ENCODE measurements at places on chromosomes 3 and 15. TPM values are rescaled to one million over a fixed set of nuclear protein-coding genes. Genes with fewer than 3 reads are reported as not detected.

- no peak for DNase-seq
Measured at GRCh38 chr15:56674857-56675256, 58.5 kb downstream of the ZNF280D start.

DNA sequence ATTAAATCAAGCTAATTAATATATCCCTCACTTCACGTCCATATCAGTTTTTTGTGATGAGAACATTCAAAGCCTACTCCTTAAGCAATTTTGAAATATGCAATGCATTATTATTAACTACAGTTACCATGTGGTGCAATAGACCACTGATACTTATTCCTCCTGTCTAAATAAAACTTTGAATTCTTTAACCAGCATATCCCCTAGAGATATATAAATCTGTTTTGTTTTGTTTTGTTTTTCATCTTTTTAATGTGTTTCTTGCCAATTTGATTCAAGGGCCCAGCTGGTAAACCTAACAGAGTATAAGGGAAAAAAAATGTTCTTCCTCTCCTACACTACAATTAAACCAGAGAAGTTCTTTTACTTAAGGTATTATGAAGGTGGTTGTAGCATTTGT, 524.2 kb downstream of the NAALADL2 start:
- DNase-seq, result no peak

GRCh38 chr3:132622761-132623160, 25.7 kb downstream of the ACKR4 start:
- DNase-seq, result no peak

- DNase-seq, result no peak
Measured at GRCh38 chr3:174466471-174467054, 392.6 kb upstream of the NAALADL2 start.

DNA sequence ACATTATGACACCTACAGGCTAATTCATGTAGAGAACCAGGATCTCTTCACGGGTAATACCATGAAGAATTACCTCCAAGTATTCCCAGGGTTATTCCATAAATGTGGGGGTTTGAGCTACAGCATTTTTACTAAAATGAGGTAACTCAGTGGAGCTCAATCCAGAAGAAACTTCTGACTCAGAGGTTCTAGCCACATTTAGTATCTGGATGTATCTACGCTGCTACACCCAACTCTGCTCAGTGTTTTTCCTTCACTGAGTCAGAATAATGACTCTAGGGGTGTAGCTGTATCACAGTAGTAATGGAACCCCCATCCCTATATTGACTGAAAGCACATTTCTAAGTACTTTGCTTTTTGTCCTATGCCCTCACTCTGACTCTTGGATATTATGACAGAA, 52.4 kb downstream of the COPS2 start:
- no peak for DNase-seq

GRCh38 chr15:52236013-52236412, 44.8 kb upstream of the GNB5 start:
- DNase-seq, result no peak

The GMNC gene
- total RNA-seq, result not detected

The SPTBN5 gene
- total RNA-seq, result 1.6 TPM

The LMAN1L gene
- 0.37 TPM for total RNA-seq

All from activated naive CD8-positive, alpha-beta T cell treated with anti-CD3 and anti-CD28 coated beads, Interleukin-2, amount 10 ng/mL, durations not matched to agents 7 days and 5 days (primary cell).